Osteoblast (primary cell): ENCODE measurements at places on chromosomes 2 and 18. TPM values are rescaled to one million over a fixed set of nuclear protein-coding genes. Genes with fewer than 3 reads are reported as not detected.

DNA sequence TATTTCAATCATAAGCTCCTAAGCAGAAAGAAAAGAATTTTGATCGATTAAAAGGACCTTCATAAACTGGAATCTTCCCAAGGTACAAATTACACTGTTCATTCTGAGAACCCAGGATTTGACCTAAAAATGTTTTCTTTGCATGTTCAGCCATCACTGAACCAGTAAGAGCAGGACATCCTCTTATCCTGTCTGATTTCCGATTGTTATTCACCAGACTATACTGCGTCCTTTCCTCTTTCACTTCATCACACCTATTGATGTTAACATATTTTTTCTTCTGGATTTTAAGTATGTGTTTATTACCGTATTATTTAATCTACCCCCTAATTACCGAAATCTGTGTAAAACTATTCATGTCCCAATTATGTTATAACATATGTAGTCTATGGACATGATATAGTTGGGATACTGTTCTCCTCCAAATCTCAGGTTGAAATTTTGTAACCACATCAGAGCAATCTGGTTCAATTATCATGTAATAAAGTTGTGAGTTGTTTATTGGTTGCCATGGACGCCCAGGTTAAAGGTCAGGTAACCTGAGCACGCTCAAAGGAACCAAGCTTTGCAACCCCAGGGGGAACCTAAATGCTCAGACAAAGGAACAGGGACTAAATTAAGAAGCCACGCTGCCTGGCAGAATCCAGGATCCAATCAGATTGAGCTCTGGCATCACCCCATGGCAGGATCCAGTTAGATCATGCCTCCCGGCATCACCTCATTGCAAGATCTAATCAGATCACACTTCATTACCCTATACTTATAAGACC is 11.6 kb upstream of the TBC1D8 start:
- no peak for DNase-seq

DNA sequence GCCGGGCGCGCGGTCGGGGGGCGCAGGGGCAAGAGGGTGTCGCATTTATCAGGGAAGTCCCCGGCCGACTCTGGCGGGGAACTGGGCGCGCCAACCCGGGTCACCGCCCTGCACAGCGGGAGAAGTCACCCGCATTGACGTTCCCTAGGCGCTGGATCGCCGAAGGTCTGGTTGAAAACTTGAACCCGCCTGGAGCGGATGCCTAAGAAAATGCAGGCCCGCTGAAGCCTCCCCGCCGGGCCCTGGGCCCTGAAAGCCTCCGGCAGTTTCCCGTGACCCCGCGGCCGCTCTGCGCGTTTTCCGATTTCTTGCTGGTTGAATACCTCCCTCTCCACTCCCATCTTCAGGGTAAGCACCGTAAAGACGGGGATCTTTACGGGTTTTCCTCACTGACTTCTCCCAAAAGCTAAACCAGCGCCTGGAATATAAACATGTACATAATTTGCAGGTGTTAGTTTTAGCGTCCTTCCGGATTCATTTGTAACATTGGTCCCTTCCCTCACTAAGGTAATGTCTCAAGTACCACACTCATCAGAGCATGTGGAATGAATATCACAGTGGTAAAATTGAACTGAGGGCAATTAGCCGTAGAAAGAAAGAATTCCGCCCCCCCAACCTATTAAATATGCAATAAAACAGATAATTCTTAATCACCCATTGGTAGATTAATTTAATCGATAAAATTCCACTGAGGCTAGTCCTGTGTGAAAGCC is 675 bp upstream of the SPIRE1 start:
- peak; percentile 91 for DNase-seq

DNA sequence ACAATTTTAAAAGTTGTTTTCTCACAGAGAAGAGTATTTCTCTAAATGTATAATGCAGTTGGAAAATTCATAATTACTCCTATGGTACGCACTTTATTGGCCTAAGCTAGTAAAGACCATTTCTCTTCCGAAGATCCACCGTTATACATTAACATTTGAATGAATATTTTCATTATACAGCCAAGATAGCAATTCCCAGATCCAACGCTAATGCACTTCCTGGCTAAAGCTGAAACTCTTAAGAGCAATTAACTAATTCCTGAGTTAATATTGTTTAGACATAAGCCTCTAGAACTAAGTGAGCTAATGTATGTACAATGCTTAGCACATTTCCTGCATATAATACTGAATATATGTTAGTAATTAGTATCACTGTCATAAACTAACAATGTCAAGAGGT is 56.2 kb downstream of the PDK1 start:
- no peak for DNase-seq

- peak; percentile 91 for DNase-seq
Measured at GRCh38 chr2:70789304-70790135, 923 bp downstream of the FIGLA start.

DNA sequence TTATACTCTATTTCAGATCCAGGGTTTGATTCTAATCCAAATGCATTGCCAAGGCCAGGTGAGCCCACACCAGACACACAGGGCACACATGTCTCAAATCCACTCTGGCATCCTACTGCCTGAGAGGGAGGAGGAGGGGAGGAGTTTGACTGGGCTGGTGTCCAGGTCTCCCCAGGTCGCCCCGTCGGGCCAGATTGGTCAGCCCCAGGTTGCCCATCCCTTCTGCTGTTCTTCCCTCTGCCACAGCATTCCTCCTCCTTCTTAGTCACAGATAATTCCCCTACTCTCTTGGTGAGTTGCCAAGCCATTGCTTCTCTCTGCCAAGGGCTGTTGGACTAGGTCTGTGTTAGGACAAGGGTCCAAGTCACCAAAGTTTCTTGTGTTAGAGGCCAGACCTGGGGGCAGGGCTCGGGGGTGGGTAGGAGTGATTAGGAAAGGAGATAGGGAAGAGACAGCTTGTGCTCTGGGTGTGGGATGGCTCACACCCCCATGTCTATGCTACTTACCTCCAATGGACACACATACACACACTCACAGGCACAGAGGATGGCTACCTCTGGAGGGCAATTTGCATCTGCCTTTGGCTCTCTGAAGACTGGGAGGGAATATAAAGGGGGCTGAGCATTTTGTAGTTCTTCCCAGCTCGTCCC is 2.5 kb upstream of the EGR4 start:
- peak; percentile 26 for DNase-seq

The PPP1R1C gene
- 0.29 and 0.36 TPM in 2 replicates for total RNA-seq

DNA sequence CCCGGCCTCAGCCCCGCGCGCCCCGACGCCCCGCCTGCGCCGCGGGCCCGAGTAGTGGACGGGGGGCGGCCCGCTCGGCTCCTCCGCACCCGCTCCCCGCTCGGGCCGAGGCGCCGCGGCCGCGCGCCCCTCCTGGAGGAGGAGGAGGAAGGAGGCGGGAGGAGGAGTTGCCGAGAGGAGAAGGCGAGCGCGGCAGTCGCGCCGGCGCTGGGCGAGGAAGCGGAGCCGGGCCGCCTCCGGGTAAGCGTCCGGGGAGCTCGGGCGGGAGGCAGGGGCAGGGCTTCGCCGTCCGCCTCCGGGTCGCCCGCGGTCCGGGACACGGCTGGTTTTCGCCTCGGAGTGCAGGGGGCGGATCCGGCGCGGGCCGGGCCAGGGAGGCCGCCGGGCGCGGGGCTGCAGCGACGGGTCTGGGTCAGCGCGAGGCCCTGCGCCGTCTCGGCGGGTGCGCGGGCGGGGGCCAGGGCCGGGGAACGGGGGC is at the start of gene SOCS6:
Gene SOCS6 (plus strand): TSS at position 195 of the 478 bp plus-strand sequence. CDS start 35,624 bp downstream, outside the sequence.
- peak; percentile 97 for DNase-seq

- peak; percentile 90 for DNase-seq
Measured at GRCh38 chr2:74513605-74514367, 464 bp upstream of the TLX2 start.

DNA sequence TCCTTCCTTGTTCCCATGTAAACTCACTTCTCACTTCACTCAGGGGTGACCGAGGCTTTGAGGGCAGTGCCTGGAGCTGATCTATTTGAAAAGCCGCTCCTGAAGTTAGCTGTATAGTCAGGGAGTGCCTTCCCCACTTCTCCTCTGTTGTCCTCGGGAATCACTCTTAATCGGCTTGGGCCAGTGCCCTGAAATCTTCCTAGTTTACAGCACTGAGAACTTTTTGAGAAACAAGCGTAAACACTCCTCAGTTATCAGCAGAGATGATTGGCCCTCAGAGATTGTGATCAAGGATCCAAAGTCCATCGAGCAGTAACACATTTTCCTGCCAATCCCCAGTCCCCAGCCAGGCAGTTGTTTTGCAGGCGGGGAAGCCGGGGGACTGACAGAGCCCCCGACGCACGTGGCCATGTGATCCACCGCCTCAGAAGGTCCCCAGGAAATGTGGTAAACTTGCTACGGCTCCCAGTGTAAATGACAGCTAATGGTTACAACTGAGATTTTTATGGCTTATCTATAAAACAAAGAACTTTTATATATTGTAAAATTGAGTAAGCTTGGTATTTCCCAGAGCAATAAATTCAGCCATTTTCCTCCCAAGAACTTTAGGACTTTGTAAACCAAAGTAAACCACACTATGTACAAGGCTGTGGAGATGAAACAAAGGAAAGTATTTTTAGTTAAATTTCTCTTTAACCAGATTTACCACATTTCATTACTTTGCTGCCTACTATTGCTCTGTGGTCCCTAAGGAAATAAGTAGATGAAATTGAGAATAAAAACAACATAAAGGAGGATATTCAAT is 53.5 kb downstream of the C18orf63 start:
- no peak for DNase-seq

- DNase-seq = peak; percentile 42
Measured at GRCh38 chr2:208346756-208347155, 59.8 kb upstream of the PTH2R start.

GRCh38 chr2:21078296-21078695 is 34.4 kb upstream of the APOB start:
- DNase-seq = no peak

The NRP2 gene
- 145 and 183 TPM in 2 replicates for total RNA-seq

DNA sequence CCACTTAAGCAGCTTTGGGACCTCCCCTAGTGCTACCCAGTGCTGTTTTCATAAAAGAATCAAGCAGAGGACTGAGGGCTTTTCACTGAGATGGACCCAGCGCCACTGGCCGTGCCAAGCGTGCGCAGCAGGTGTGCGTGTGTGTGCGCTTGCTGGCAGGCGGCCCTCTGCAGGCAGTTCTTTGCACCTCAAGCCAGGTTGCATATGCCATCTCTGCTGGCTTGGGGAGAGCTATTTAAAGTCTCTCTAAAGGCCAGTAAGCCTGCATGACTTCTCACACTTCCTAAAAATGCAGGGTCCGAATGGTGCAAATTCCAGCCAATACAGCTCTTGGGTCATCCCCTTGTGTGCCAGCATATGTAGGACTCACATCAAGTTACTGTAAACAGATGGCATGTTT is 255.5 kb downstream of the RNF152 start:
- no peak for DNase-seq

- DNase-seq = no peak
Measured at GRCh38 chr2:99863903-99864270, 278.5 kb downstream of the AFF3 start.

DNA sequence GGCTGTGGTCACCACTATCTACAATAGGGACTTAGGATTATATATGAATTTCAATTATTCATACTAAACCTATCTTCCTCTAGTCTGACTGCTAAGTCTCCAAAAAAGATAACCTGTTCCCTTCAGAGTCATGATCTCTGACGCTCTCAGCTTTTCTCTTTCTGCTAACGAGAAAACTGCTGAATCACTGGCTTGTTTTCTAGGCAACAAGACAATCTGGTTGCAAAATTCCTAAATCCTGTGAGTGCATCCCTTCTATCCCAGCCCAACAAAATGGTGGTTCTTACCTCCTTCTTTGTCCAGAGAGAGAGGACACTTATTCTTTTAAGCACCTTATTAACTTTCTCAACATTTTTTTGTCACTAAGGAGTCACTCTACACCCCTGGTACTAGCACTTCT is 312.3 kb upstream of the PKDCC start:
- DNase-seq = no peak

DNA sequence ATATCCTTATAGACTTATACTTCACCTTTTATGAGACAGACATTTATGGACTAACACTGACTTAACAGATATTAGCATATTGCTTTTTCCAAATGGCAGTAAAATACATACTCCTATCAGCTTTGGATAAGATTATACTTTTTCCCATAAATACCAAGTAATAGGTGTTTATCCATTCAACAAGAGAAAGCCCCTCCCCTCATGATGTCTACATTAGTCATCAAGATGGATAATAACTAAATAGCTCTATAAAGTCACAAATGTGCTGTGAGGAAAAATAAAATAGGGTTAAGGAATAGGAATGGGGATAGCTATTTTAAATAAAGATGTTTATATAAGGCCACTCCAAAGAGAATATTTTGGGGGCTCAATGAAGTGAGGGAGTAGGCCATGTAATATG is 39.4 kb downstream of the CSRNP3 start:
- no peak for DNase-seq

- DNase-seq = no peak
Measured at GRCh38 chr2:217204358-217204757, 344.5 kb upstream of the TNP1 start.

The EGR4 gene
- not detected in 2 replicates for total RNA-seq

- DNase-seq = no peak
Measured at GRCh38 chr2:16073471-16073870, 133.1 kb downstream of the MYCN start.

DNA sequence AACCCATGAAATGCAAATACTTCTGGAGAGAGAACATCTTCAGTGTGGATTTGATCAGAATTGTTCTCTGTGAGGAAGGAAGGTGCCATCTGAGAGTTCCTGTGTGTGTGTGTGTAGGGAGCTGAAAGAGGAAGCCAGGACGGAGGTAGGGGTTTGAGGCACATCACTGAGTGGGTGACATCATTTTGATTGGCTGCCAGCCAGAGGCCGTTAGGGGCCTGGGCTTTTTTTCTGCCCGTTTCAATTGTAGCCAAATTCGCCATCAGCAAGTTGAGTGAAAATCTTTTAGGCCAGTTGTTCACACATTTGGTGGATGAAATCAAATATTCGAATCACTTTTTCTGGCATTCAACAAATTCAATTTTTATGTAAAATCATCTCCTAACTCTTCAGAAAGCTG is 48.9 kb downstream of the TSN start:
- no peak for DNase-seq

- DNase-seq = no peak
Measured at GRCh38 chr2:72713857-72714256, 112.0 kb downstream of the EXOC6B start.

DNA sequence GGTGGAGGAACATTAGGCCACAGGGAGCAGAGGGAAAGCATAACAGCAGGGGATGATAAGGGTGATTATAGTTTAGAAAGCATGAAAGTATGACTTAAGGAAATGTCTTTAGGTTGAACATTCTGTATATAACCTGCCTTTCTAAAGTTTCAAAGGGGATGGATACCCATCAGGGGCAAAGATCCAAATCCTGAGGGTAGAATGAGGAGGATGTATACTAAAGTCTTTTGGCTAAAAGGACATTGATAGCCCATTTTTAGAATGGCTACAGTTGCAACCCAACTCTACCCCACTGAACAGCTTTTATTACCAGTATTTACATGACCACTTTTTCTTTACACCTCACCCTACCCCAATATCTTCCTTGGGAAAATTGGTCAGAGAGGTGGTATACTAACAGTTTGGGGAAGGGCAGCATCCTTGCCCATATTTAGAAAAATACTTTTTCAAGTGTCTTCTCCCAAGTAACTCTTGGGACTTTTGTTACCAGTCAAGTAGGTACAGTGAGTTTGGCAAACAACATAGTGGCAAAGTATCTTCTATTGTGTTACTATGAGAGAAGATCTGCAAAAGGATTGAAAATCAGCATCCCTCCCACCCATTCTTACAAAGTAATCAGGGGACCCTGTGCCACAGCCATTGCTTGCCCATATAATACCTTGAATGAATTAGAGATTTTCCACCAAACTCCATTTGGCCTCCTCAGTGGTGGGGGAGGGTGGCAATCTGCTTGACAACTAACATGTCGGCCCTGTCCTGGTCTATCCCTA is 8.3 kb downstream of the MAT2A start:
- no peak for DNase-seq
